ENCODE measurements at places on chromosomes 7 and 10. TPM values are rescaled to one million over a fixed set of nuclear protein-coding genes. Genes with fewer than 3 reads are reported as not detected.

- DNase-seq = no peak
These were observed 13.6 kb downstream of the PRXL2A start for GRCh38 chr10:80421707-80422536.

DNA sequence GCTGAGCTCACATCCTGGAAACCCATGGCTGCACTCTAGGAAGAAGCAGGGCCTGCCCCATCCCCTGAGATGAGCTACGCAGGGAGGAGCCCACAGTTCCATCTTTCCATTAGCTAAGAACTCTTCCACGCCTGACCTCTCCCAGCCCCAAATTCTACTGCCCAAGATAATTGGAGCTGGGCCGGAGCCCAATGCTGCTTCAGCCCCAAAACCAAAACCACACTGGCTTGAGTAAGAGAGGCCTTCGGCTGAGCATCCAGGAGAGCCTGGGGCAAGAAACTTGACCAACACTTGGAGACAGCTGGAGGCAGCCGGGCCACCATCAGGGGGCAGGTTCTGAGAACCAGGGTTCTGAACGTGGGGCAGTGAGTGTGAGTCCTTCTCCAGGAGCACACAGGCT is 116.1 kb upstream of the ZMIZ1 start:
- no peak for DNase-seq

DNA sequence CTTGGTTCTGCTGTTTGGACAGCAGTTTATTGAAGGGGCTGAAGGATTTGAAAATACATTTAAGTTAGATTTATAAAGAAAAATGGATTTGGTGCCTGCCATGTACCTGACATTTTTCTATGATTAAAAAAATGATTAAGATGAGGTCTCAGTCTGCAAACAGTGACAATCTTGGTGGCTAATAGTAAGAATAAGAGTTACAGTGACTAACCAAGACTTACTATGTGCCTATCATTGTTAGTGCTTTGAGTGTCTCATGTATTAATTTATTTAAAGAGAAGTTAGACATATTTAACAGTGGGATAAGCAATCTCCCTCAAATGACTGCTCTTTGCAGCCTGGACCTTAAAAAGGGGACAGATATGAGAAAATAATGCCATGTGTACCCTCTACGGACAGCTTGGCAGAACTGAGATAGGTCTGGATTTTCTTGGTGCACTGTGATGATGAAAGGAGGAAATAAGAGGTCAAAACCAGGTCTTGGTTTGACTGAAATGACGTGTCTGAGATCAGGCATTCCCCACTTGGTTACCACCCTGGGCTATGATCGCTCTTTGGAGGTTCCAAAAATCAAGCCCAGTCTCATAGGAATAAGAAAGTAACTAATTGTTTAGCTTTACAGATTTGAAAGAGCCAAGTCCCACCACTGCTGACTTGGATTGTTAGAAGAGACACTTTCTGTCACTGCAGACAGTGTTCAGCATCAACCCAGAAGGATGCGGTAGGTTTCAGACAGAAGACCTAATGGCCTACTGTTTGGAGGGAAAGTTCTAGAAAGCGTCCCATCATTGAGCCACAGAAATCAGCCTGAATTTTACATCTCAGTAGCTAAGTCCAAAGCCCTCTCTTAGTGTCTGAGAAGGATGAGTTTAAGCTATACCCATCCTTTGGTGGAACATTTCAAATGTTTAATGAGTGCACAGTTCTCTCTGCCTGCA is 2.1 kb downstream of the CASP7 start:
- DNase-seq = no peak

- no peak for DNase-seq
These were observed 12.1 kb upstream of the SNX13 start for GRCh38 chr7:17952387-17952786.

- peak; percentile 86 for DNase-seq
These were observed 67.0 kb upstream of the CFAP46 start for GRCh38 chr10:133009218-133009950.

GRCh38 chr7:79528421-79528820 is 75.0 kb upstream of the MAGI2 start:
- no peak for DNase-seq

GRCh38 chr10:64409349-64409748 is 888.1 kb downstream of the REEP3 start:
- DNase-seq = no peak

DNA sequence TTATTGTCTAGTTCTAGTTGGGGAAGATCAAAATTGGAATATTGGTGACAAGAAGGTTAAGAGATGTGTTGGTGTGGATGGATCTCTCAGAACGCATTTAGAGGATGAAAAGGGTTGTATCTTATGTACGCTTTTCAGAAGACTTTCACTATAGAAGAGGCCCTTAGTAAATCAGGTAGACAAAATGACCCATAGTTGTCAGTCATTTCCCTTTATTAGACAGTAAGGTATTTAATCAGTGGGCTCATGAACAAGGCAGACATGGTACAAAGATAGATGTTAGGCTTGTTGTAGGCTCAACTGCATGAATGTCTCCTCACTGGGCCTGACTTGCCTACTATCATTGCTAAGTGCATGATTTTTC is 359.2 kb downstream of the PHF14 start:
- DNase-seq = no peak

DNA sequence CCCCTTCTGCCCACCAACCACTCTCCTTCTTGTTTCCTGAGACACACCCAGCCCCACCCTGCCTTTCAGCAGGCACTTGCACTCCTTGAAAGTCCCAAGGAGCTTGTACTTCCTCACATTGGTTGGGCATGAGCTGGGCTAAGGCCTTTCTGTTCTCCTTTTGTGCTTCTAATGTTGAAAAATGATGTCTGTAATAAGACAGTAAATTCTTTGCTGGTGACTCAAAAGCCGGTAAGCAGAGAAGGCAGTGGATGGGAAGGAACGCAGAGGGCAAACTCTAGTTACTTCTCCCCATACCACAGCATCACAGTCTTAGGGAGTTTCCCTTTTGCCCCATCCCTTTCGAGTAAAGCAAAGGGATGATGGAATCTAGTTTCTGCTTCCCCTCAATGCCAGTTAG is 185.6 kb downstream of the PLXNA4 start:
- no peak for DNase-seq

GRCh38 chr7:1639532-1640175 is 30.4 kb upstream of the ELFN1 start:
- no peak for DNase-seq

- peak; percentile 68 for DNase-seq
These were observed 52.5 kb downstream of the PRF1 start for GRCh38 chr10:70549962-70550458.

GRCh38 chr7:105693576-105693975 is 112.3 kb upstream of the EFCAB10 start:
- DNase-seq = no peak

DNA sequence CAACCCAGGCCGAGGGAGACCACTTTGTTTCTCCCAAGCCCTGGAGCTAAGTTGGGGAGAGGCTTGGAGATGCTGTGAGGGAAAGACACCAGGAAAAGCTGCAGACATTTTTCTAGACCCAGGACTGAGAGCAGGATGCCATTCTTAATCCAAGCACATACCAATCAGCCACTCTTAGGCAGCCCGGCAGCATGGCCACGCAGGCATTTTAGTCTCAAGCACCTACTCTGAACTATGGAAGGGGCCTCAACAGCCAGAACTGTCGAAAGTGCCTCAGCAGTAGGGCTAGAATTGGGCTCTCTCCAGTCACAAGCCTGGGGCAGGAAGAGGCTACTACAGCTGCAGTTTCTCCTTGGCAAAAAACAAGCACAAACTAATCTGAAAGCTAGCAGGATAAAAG is 57.8 kb downstream of the GCC1 start:
- DNase-seq = no peak

DNA sequence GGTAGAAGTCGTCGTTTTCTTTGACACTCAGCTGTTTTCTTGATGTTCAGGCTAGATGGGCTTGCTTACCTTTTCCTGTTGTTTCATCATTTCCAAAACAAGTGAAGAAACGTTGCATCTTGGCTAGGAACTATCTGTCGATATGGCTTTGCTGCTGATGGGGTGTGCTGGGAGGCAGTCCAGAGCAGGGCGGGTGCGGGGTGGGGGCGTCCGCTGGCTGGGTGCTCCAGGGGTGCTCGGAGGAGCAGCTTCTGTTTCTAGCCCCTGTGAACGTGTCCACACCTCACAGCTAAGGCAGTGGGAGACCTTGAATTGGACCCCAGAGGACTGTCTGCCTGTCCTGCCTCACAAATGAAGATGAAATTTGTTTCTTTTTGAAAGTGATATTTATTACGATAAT is 7.6 kb upstream of the SUN1 start:
- no peak for DNase-seq

GRCh38 chr10:69048103-69048502 is 39.8 kb upstream of the SRGN start:
- DNase-seq = no peak

DNA sequence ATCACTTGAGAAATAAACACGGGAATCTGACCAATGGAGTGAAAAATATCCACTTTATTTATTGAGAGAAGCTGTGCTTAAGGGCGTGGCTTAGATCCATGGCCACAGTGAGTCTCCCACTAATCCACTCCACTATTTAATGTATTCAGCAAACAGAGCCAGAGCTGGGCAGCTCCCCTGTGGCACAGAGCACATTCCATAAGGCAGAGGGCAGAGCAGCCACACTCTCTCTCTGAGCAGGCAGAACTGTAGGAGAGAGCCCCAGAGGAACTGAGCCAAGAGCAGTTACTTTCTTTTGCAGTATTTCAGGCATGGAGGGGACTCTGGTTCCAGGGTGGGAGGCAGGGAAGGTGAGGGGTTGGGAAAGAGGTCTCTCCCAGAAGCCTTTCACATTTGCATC is 106.0 kb downstream of the GALNT17 start:
- DNase-seq = no peak

DNA sequence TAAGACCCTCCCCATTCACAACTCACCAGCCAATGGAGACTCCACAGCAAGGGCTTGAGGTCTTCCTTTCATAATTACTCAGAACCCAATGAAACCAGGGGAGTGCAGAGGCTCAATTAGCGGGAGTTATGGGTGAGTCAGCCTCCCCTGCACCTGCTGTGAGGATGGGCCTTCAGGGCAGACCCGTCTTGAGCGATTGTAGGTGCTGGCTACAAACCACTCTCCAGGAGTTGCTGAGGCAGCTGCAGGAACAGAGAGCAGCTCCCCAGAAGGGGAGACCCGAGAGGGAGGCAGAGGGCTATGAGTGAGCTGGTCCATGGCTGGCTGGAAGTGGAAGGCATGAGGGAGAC is 58.5 kb upstream of the SORCS3 start:
- no peak for DNase-seq

TBC1D12 gene
- total RNA-seq = 27.2 TPM

AEBP1 gene
- total RNA-seq = 33.9 TPM

NKX2-3 gene
- total RNA-seq = 7.0 TPM

PRPS1L1 gene
- not detected for total RNA-seq

ZNF365 gene
- not detected for total RNA-seq

ZNF117 gene
- 9.4 TPM for total RNA-seq
